ENCODE measurements at places on chromosomes 1 and 21.

GRCh38 chr1:31772669-31773248 is 8.6 kb upstream of the ADGRB2 start:
- no peak for DNase-seq

DNA sequence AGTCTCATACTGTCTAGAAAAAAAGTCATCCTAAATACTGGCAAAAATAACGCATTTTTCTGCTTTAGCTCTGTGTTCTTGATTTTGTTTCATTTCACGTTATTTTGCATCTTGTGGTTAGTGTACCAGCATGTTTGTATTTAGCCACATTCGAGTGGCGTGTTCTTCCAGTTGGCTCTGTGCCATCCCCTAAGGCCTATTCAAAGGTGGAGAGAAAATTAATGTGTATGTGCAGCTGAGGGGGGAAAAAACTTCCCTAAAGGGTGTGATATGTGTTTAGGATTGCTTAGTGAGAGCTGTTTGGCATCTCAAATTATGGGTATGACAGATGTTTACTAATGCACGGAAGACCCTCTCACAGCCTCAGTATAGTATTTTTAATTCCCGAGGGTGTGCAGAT is 12.1 kb downstream of the DNAJC16 start:
- DNase-seq = no peak

DNA sequence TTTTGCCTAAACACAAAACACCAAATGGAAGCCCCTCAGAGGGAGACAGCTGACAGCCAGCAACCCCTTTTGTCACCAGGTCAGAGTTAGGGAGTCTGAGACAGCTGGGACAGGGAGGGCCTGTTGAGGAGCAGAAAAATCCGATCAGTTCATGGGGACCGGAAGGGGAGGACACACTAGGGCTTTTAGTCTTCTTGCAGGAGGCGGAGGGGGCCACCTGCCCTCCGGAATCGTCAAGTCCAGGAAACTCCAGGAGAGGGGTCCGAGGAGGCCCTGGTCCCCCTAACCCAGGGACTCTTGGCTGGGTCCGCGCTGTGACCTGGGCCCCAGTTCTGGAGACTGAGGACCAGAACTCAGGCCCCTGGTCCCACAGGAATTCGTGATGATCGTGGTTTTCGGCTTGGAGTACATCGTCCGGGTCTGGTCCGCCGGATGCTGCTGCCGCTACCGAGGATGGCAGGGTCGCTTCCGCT is 34.2 kb downstream of the KCNQ4 start:
- DNase-seq = no peak

- no peak for DNase-seq
Measured at GRCh38 chr1:233480198-233480597, 133.7 kb upstream of the KCNK1 start.

DNA sequence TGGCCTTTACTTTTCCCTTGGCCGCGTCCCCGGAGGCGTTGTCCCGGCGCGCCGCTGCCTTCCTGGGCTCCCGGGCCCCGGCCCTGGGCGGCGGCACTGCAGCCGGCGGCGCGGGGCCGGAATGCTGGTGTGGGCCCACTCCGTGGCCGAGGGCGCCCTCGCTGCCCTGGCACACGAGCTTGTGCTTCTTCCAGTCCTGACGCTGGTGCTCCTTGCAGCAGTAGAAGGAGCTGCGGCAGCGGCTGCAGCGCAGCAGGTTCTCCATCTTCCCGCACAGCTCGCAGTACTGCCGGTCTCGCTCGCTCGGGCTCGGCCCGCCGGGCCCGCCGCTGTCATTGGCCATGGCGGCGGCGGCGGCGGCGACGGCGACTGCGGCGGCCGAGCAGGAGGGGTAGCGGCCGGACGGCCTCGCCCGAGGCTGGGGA is 529 bp downstream of the EGLN1 start:
- DNase-seq = peak; percentile 60

- peak; percentile 93 for DNase-seq
Measured at GRCh38 chr1:16155537-16156410, at the start of gene EPHA2. Gene EPHA2, minus strand, starts transcription at chr1:16156069. Its CDS starts 137 bp downstream, at chr1:16155932.

- peak; percentile 89 for DNase-seq
Measured at GRCh38 chr1:37471345-37472231, 2.8 kb upstream of the ZC3H12A start.

GRCh38 chr1:21284206-21285054 is 5.8 kb downstream of the ECE1 start:
- DNase-seq = no peak

GRCh38 chr1:219582865-219583264 is 30.0 kb downstream of the ZC3H11B start:
- no peak for DNase-seq

DNA sequence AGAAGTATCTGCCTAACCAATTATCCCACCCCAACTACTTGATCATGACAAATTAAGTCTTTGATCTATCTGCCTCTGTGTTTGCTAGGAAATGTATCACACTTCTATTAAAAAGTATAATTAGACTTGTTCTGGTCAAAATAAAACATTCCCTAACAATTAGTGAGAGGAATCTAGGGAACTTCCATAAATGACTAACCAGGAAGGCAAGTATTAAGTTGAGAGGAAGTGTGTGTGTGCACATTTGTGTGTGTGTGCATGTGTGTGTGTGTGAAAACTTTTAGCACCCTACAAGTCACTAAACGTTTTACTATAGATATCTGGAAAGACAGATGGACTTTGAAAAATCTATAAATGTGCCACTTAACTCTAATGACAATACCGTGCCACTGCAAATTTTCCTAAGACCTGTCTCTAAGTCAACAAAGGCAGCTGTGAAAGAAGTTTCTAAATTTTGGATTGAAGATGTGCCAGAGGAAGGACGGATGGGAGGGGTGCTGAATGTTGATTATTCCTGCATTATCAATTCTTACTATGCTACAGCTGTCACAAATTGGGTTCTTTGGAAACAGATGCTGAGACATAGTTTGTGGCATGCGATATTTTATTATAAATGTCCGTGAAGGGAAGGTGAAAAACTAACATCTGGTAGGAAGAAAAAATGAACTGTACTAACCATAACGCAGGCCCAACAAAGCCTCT is 567.1 kb downstream of the PTPRC start:
- DNase-seq = no peak

GRCh38 chr1:188949701-188950100 is 1528.0 kb downstream of the BRINP3 start:
- no peak for DNase-seq

DNA sequence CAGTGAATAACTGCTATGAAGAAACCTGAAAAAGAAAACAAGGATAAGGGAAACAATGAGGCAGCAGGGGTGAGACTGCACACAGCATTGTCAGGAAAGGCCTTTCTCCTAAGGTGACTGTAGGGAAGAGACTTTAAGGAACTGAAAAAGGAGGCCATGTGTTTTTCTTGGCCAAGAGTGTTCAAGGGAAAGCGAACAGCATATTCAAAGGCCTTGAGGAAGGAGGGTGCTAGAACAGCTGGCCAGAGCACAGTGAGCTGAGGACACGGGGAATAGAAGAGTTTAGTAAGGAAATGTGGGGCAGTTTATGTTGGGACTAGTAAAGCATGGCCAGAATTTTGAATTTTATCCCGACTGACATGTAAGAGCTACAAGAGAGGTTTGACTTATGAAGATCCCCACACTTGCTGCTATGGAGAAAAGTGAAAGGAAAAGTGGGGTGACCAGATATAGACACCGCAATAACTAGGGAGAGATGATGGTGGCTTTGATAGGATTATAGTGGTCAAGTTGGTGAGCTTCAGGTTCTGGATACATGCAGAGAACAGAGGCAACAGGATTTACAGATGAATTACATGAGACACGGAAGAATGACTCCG is 1.4 kb downstream of the RWDD2B start:
- no peak for DNase-seq

- DNase-seq = no peak
Measured at GRCh38 chr1:97252076-97252475, 530.5 kb downstream of the PTBP2 start.

Measured in ACHN (cell line).